ENCODE measurements at places on chromosomes 7 and 10.
A peak's percentile ranks its signal among the peaks of the same experiment; 100 is the strongest.

GRCh38 chr10:115026746-115027140, 66.4 kb upstream of the ATRNL1 start:
- DNase-seq: no peak

DNA sequence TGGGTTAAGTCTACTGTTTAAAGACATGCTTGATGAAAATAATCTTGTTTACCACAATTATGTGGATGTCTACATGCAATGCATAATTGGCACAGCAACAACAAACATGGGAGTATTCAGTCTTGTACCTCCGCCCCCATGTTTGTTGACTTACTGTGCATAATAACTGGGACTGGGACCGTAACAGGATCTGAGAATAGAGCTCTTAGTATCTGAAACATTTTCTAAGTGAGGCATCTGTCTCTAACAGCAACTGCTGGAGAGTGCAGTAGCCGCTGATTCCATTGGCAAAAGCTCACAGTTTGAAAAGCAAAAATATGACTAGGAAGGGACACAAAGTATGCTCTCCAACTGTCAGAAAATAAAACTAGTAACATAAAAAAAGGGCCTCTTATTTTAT, 61.6 kb downstream of the ENO4 start:
- DNase-seq: no peak

GRCh38 chr10:86968271-86968993, at the start of gene ADIRF:
ADIRF (plus strand) TSS chr10:86968482; CDS start chr10:86968545, 63 bp downstream.
- DNase-seq: no peak

DNA sequence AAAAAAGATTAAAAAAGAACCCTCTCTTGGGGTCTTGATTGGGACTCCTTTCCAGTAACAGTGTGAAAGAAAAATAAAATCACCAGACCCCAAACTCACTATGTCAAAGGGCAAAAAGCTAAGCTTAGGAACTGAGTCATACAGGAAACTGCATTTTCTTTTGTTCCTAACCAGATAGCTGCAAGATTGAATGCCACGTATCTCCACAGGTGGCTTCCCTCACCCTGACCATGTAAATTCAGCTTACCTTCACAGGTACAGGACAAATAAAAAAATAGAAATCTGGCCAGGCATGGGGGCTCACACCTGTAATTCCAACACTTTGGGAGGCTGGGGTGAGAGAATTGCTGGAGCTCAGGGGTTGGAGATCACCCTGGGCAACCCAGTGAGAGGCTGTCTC, 32.5 kb upstream of the EIF4H start:
- DNase-seq: no peak

GRCh38 chr7:104895522-104896236, 118.3 kb upstream of the KMT2E start:
- no peak for DNase-seq

GRCh38 chr7:8134089-8134733, 127.8 kb downstream of the ICA1 start:
- DNase-seq: no peak

- DNase-seq: no peak
Observed at GRCh38 chr7:37714606-37715005, 31.0 kb downstream of the GPR141 start.

GRCh38 chr10:71635867-71636266, 83.7 kb downstream of the C10orf105 start:
- peak; percentile 31 for DNase-seq
